ENCODE measurements at places on chromosomes 5 and 9.

DNA sequence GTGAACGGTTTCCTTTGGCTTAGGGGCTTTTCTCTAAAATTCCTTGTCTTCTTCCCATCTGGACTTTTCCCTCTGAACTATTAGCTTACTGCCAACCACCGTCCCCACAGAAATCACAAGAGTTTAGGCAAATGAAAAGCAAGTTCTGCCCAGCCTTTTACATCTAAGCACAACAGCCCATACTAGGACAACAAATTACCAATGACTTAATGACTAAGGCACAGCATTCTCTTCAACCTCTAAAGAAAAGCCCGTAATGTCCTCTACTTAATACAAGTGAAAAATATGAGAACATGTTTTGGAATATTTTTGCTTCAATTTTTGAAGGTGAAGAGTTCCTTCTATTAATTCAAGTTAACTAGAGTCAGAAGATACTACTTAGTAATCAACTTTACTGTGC, 1.2 kb downstream of the ZBTB5 start:
- DNase-seq, result no peak

GRCh38 chr9:95190413-95190812, 127.1 kb downstream of the FANCC start:
- DNase-seq, result no peak

DNA sequence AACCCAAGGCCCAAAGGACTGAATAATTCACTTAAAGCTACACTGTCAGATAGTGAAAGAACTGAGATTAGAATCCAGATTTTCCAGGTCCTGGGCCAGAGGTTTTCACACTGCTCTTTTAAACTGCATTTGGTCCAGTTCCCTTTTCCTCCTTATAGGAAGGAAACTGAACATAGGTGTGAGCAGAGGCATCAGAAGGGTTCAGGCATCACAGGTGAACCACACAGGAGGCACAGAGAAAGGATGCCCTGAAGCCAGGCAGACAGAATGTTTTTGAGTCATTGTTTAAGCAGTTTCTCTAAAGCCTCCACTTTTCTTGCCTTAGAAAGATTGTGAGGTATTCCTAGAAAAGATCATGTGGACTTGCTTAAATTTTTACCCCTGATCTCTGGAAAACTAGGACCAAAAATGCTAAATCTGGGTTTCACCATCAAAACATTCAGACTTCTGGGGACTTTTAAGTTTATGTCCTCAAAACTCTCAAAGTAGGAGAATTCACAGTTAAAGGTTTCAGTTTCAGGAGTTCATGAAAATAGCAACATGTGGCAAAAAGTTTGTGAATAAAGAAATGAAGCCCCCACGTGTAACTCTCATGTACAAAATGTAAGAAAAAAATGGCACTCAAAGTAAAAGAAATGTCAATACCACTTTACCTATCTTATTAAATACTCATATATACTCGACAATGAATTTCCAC, 386.1 kb downstream of the NTRK2 start:
- DNase-seq, result no peak

DNA sequence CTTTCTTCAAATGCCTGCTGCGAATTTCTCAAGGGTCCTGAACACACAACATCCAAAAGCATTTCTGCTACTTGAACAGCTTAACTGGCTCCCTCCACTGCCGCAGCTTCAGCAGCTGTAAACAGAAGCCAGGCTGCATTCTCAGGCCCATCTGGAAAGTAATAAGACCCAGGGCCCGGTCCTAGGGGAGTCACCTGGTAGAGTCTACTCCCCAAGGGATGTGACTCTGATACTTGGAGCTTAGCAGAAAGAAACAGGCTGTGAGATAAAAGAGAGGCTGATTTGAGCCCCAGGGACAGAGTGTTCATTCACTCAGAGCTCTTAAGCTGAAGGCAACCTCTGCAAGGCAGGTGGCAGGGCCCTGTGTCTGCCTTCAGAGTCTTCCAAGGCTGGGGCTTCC, 356.8 kb downstream of the SPOCK1 start:
- DNase-seq, result no peak

DNA sequence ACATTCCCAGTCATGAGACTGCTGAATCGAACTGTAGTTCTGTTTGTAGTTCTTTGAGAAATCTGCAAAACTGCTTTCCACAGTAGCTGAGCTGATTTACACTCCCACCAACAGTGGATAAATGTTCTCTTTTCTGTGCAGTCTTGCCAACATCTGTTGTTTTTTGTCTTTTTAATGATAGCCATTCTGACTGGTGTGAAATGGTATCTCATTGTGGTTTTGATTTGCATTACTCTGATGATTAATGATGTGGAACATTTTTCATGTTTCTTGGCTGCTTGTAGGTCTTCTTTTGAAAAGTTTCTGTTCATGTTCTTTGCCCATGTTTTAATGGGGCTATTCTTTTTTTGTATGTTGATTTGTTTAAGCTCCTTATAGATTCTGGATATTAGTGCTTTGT, 187.3 kb upstream of the TLE4 start:
- DNase-seq, result no peak

GRCh38 chr9:135218331-135219225, 131.1 kb downstream of the OLFM1 start:
- DNase-seq, result no peak

DNA sequence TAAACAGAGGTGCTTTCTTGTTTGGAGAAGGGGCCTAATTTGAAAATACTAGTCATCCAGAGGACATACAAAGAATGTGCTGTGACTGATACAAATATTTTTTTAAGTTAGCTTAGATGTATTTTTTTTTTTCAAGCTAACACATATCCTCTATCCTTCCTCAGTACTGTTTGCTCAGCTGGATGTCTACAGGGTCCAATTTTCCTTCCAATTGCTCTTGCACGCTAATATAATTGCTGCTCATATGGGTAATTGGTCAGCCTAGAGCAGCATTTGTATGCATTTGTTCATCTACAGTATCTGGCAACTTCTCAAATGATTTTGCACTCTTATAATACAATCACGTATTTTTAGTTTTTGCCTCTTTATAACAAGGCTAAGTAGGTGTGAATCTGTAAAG, 84.7 kb downstream of the ZDHHC21 start:
- DNase-seq, result no peak

DNA sequence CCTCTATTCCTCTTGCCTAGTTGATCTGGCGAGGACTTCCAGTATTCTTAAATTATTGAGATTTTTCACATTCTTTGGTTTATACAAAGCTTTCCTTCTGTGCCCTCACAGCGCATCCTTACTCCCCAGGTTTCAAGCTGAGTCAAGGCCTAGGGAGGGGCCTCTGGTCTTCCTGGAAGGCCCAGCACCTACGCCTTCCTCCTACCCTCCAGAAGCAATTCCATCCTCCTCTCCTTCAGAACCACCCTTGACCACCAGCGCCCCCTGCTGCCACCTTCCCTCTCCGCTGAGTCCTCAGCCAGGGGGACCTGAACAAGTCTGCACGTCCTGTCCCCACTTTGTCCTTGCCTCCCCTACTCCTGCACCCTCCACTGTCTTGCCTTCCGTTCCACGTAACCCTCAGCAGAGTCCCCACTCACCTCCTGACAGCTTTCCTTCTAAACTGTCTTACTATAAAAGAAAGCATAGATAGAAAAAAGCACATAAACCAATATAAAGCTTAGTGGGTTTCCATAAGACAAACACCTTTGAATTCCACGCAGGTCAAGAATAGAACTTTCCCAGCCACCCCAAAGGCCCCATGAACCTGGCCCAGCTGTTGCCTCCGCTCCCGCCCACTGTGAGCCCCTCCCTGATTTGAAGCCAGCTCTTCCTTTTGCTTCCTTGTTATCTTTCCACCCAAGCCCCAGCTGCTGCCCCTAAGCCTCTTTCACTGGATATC, 63.0 kb upstream of the CTSL start:
- peak; percentile 66 for DNase-seq

DNA sequence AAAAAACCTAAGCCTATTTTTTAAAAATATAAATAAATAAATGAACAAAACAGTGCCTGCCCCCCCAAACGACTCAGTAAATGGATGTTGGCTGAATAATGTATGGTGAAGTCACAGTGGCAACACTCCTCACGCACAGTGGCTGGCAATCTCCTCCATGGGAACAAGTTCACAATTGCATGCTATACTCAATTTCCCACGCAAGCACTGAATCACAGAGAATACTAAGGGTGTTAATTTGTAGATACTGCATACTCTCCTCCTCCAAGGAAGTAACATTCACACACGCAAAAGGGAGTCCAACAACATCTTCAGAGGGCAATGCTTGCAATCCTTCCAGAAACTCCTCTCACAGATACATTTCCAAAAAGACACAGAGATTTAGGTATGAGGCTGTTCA, 47.5 kb downstream of the SERINC5 start:
- no peak for DNase-seq

GRCh38 chr5:128695791-128696530, 157.9 kb upstream of the FBN2 start:
- no peak for DNase-seq

- no peak for DNase-seq
These were observed 7.0 kb upstream of the MRNIP start for GRCh38 chr5:179865491-179866240.

- no peak for DNase-seq
These were observed 9.0 kb downstream of the ABHD17B start for GRCh38 chr9:71901695-71902597.

DNA sequence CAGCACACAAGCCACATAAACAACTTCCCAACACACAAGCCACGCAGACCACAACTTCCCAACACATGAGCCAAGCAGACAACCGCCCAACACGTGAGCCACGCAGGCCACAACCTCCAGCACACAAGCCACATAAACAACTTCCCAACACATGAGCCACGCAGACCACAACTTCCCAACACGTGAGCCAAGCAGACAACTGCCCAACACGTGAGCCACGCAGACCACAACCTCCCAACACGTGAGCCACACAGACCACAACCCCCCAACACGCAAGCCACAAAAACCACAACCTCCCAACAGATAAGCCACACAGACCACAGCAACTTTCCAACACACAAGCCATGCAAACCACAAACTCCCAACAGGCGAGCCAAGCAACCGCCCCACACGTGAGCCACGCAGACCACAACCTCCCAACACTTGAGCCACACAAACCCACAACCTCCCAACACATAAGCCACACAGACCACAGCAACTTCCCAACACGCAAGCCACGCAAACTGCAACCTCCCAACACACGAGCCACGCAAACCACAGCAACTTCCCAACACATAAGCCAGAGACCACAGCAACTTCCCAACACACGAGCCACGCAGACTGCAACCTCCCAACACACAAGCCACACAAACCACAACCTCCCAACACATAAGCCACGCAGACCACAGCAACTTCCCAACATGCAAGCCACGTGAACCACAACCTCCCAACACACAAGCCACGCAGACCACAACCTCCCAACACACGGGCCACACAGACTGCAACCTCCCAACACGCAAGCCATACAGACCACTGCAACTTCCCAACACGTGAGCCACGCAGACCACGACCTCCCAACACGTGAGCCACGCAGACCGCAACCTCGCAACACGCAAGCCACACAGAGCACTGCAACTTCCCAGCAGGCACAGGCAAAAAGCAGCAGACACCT, 10.1 kb downstream of the BRD9 start:
- DNase-seq, result no peak

GRCh38 chr5:176342766-176343458, 18.7 kb downstream of the KIAA1191 start:
- no peak for DNase-seq

DNA sequence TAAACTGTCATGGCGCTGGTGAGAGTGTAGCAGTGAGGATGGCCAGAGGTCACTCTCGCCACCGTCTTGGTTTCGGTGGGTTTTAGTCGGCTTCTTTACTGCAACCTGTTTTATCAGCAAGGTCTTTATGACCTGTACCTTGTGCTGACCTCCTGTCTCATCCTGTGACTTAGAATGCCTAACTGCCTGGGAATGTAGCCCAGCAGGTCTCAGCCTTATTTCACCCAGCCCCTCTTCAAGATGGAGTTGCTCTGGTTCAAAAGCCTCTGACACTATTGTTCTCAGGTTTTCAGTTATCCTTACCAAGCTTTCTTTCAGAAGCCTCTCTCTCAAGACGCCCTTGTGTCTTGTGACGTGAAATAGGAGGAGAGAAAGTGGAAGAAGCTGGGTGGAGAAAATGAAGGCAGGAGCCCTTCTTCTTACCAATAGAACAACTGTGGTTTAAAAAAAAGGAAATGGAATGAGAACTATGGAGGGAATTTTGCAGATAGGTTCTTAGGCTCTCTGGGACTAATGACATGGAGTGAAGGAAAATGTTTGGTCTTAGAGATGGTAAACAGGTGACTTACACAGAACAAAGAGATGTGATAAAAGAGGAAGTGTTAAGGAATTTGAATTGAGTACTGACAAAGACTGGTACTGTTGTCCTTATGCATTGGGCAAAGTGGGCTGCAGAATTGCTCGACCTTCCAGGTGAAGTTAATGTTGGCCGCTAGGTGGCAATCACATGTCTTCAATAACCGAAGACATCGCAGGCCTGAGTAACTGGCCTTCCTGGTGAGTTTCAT, 133.3 kb upstream of the RAI14 start:
- no peak for DNase-seq

GRCh38 chr9:16704116-16705110, 166.1 kb downstream of the BNC2 start:
- DNase-seq, result no peak

- DNase-seq, result no peak
These were observed 388.0 kb upstream of the PIK3R1 start for GRCh38 chr5:67827541-67827940.

- peak; percentile 78 for DNase-seq
These were observed 30.5 kb upstream of the CSF1R start for GRCh38 chr5:150116667-150117400.

- DNase-seq, result no peak
These were observed 259.7 kb upstream of the ZNF608 start for GRCh38 chr5:125006011-125006685.

DNA sequence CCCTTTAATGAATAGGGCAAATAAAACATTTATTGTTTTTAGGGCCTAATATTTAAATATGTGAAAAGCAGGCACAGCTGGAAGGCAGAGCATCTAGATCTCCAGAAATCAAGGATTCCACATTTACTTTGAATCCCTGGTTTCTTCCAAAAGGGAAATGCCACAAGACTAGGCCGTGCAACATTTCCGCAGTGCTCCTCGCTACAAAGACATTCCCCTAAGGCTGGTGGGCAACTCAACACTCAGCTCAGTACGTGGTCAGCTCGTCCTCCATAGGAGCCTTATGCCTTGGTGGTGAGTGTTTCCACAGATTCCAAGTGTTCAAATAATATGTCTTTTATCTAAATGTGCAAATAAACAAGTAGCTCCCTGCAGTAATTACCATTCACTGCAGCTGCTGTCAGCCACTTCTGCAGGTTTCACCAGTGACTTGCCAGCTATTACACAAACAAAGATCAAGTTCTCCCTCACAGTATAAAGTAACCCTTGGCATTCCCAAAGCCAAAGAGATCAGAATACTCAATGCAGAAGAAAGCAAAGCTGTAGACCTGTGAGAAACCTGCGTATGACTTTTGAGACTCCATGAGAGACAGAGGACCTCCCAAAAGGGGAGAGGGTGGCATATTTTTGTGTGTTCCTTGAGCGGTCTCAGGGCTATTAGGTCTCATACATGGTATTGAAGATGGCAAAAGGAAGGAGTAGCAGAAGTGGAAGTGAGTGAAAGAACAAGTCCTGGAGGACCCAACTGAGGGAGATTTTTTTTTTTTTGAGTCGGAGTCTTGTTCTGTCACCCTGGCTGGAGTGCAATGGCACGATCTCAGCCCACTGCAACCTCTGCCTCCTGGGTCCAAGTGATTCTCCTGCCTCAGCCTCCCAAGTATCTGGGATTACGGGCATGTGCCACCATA, 38.0 kb upstream of the TENT2 start:
- DNase-seq, result no peak
